ENCODE measurements at places on chromosomes 5 and 9.

GRCh38 chr5:133244242-133244641, 192.4 kb downstream of the HSPA4 start:
- DNase-seq, result no peak

GRCh38 chr5:105754056-105754455, 1916.7 kb downstream of the EFNA5 start:
- DNase-seq, result no peak

DNA sequence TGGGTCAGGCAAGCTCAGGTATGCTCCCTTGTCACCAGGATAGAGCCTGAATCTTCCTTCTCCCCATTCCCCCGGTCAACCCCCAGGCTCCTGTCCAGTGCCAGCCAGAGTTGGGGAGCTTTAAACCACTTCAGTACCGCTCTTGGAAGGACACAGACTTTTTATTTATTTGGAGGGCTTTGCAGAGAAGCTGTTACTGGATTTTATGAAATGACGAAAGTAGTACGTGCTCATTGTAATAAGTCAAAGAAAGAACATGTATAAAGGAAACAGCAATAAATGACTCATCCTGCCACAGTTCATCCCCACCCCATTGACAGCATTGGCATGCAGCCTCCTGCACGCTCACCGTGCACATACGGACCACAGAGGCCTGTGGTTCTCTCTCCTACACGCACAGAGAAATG, 230.3 kb downstream of the AUH start:
- DNase-seq, result no peak

DNA sequence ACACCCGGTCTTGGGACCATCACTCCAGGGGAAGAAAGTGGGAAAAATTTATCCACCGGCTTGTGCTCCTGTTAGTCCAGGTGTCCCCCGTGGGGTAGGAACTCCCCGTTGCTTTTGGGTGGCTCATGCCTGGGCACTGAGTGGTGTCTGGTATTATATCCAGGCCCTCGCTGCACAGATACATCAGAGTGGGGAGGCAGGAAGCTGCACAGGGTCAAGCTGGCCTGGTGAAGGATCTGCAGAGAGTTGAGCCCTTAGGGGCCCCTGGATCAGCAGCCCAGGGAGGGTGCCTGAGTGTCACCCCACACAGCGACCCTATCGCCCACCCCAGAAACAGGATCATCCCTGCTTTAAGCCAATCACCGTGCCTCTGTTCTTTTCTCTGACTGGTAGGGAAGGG, 24.4 kb upstream of the COL5A1 start:
- no peak for DNase-seq

- DNase-seq, result no peak
Observed at GRCh38 chr5:113804943-113805342, 291.4 kb downstream of the YTHDC2 start.

DNA sequence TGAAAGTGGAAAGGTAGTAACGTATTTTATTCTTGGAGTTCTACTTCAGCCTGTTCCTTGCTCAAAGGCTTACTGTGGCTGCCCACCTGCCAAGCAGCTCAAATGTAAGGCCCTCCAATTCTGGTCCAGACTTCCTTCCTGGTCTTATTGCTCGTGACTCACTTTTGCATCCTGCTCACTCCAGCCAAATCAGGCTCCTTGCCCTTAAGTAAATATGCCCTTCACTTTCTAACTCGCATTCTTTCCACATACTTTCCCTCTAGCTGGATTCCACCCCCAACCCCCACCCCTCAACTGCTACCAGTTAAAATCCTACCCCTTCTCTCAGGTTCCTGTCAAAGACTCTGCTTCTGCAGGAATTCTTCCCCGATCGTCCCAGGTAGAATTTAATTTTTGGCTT, 96.6 kb downstream of the GALNT10 start:
- DNase-seq, result no peak

- no peak for DNase-seq
Observed at GRCh38 chr9:98559561-98559960, 149.2 kb downstream of the GABBR2 start.

DNA sequence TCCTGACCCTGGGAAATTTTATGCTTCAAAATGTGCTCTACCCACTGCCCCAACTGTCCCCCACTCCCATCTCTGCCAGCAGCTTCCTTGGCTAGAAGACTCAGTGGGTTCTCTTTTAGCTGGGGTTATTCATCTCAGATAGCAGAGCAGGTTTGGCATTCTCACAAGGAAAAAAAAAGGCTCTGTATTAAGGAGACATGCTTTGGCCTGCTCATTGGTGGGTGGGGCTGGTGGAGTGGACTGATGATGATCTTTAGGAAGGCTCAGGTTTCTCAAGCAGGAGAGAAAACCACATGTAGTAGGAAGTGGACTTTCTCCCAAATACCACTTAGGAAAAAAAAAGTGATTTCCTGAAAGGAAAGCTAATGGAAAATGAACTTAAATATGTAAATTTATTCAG, 279.2 kb upstream of the ZNF462 start:
- DNase-seq, result no peak

- DNase-seq, result no peak
Observed at GRCh38 chr9:121651295-121652020, at the start of gene DAB2IP. Gene DAB2IP, plus strand, starts transcription at chr9:121651634. Its CDS starts 142 bp downstream, at chr9:121651776.

DNA sequence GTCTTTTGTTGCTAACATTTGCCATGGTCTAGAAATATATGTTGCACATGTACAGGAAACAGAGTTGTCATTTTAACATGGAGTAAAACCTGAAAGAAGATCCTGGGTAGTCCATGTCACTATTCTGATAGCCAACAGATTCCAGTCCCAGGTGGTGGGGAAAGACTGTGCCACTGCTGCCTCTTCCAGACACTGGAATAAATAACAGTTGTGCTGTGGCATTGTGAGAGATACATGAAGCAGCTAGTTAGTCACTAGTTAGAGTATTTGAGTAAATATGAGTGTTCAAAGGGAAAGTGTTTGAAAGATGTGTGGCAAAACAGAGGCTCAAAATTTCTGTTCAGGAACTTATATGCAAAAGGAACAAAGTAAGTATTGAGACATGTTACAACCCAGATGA, 1408.3 kb downstream of the EFNA5 start:
- DNase-seq, result no peak

DNA sequence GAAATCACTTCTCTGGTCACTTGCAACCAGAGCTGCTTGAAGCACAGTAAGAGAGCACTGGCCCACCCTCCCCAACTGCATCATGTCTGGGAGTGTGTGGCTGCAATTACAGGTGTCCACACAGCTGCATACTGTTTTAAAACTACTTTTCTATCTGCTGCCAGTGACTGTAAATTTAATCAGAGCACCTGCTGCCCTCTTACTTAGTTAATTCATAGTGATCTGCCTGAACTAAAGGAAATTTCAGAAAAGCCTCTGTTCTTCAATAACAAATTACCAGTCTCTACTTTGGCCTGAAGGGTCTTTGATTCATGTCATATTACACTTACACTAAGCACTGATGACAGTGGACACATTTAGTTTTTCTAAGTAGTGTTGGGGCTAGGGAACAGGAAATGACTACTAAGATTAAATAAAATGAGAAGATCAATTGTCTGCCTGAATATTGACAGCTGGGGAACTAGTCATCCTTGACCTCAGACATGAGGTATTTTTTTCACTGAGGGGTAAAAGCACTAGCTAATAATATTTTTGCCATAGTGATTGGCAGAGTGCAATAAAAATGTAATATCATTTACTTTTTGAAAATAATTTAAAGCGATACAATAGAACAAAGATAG, 788.9 kb upstream of the GRAMD2B start:
- DNase-seq, result no peak

GRCh38 chr5:117942861-117943519, 1045.4 kb downstream of the DTWD2 start:
- no peak for DNase-seq

DNA sequence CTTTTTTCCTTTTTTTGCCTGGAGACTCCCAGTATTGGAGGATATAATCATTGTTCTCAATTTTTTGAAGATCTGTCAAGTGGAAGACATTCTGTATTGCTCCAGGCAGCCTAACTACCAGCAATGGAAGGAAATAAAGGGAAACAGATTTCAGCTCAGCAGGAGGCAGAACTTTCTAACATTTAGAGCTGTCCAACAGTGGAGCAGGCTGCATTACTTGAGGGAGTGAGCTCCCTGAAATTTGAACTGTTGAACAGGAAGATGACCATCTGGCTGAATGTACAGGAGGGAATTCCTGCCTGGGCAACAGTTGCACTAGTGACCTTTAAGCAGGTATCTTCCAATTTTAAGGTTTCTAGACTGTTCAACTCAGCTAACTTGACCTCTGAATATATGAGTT, 1.1 kb upstream of the GAPVD1 start:
- peak; percentile 85 for DNase-seq

- DNase-seq, result no peak
Observed at GRCh38 chr5:84248013-84248412, 136.7 kb downstream of the EDIL3 start.

DNA sequence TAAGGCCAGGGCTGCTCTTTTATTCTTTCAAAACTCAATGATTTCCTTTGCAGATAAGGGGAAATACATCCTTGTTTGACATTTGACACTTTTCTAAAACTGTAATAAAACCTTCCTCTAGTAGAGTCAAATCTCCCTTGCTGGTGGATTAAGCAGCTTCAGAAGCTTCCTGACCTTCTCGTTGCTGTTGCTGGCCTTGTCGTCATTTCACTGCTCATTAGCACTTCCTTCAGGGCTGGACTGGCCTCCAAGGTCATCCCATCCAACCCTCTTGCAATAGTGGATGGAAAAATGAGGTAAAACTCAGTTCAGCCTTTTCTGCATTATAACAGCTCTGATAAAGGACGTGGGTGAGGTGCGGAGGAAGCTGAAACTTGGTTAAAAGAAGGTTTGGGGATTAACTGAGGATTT, 1.1 kb upstream of the ADAMTSL1 start:
- DNase-seq, result no peak

DNA sequence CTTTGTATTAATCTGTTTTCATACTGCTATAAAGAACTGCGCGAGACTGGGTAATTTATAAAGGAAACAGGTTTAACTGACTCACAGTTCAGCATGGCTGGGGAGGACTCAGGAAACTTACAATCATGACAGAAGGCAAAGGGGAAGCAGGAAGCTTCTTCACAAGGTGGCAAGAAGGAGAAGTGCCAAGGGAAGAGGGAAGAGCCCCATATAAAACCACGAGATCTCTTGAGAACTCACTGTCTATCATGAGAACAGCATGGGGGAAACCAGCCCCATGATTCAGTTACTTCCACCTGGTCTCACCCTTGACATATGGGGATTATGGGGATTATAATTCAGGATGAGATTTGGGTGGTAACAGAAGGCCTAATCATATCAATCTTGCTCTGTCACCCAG, 60.9 kb upstream of the CHD1 start:
- DNase-seq, result no peak

GRCh38 chr5:76590027-76590426, 33.2 kb downstream of the F2RL2 start:
- no peak for DNase-seq

DNA sequence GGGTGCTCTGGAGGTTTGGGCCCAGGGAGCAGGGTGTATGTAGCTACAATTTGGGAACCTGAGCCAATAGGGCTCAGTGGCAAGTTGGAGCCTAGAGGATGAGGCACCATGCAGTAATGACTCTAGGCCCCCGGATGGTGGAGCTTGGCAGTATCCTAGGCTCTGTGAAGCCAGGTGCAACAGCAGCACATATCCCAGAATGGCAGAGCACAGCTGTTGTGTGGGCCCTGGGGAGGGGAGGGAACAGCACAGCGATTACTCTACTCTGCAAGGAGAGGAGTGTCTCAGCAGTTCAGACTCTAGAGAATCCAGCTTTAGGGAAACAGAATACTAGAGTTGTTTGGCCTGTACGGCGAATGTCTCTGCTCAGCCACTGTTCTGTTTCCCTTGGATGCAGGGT, 56.1 kb downstream of the LRRTM2 start:
- DNase-seq, result peak; percentile 20

DNA sequence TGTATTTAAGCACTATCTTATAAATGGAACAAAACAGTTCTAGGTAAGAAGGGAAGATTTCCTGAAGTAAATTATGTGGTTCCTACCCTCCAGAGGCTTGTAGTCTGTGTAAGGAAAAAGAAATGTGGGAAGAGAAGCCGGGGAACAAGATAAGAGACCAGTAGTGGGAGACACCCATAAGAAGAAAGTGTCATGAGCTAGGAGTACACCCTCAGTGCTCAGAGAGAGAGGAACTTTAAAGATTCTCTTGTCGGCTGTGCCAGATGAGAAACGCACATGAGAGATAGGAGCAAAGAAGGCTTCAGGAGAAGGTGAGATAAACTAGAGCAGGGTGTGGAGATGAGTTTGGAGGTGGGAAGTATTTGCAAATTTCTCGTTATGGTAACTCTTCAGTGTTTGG, 18.1 kb downstream of the SLC36A1 start:
- DNase-seq, result no peak

- no peak for DNase-seq
Observed at GRCh38 chr5:50965654-50966375, 299.4 kb downstream of the PARP8 start.

GRCh38 chr9:132288966-132289365, 65.8 kb downstream of the SETX start:
- no peak for DNase-seq

DNA sequence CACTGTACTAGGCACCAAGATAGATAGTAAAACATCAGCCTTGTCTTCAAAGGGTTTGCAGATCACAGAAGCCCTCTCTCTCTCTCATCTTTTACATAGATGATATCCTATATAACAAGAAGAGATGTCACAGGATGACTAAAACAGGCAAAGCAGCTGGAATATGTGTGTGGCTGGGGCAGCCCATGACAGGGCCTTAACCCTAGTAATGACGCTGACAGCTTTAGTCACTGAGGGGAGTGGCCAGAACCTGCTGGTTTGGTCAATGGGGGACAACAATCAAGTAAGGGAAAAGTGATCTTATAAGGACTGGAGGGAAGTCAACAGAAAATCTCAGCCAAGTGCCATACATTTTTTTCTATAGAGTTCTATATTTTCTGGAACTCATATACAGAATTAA, 41.9 kb upstream of the RIC1 start:
- DNase-seq, result no peak

DNA sequence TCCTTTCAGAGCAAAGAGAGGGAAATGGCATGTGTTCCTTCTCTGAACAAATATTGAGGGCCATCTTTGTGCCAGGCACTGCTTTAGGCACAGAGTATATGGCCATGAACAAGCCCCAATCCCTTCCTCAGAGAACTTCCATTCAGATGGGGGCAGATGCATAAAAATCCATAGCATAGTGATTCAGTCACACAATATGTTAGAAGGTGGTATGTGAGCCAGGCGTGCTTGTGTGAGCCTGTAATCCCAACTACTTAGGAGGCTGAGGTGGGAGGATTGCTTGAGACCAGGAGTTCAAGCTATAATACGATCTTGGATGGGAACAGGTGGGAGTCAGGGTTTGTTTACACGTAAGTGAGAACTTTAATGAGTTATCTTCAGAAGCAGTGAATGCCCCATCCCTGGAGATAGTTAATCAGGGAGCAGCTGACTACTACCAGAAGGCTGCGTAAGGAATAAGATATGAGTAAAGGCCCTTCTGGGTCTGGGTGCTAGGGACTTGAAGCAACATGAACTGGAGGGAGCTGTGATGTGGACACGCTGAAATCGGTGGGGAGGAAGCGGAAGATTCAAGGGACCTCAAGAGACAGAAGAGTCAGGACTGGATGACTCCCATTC, 27.1 kb downstream of the NANS start:
- DNase-seq, result no peak

- DNase-seq, result no peak
Observed at GRCh38 chr5:52831786-52832511, 44.2 kb downstream of the ITGA1 start.

GRCh38 chr5:135304352-135305221, 94.4 kb downstream of the MACROH2A1 start:
- DNase-seq, result no peak

GRCh38 chr5:133868946-133869518, 99.4 kb downstream of the C5orf15 start:
- DNase-seq, result peak; percentile 20

- DNase-seq, result no peak
Observed at GRCh38 chr9:18881758-18882157, 151.3 kb downstream of the SAXO1 start.

All from DMS 273 treated with DMSO at 0.1 percent for 48 hours (cell line).